ENCODE measurements at places on chromosomes 6 and 20.

DNA sequence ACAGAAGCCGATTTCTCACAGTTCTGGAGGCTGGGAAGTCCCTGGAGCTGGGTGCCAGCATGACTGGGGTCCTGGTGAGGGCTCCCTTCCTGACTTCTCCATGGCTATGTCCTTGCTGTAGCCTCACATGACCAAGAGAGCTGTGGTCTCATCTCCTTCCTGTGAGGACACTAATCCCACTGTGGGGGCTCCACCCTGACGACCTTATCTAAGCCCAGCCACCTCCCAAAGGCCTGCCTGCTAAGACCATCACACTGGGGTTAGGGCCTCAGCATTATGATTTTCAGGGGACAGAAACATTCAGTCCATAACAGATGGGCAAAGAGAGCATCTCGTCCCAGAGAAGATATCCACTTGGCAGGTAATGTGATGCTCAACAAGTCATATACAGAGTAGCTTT lies 16.8 kb downstream of the RPP40 start:
- no peak for DNase-seq

DNA sequence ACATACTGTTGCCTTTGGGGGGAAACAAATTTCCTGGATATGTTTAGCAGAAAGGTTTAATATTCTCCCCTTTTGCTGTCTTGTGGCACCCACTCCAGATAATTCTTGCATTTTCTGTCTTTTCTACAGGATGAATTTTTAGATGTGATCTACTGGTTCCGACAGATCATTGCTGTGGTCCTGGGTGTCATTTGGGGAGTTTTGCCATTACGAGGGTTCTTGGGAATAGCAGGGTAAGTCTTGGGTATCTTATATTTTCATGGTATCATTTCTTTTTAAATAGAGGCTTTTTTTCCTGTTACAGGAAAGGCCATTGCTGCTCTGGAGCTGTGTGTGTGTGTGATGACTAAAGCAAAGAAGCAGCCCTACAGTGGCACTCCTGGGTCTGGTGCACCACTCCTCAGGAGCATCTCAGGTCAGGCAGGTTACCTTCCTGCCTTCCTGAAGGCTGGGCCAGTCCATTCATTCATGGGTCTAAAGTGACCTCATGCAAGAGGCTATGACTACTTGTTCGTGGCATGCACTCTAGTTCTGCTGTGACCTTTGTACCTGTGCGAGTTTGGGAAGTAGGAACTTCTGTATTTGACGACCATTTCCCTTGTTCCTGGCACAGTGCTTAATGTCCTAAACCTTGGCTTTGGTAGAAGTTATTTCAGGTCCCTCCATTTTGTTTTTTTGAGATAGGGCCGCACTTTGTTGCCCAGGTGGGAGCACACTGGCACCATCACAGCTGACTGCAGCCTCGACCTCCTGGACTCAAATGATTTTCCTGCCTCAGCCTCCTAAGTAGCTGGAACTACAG lies 2.2 kb downstream of the RAB5IF start:
- no peak for DNase-seq

GRCh38 chr6:1227935-1228753 lies 83.8 kb upstream of the FOXQ1 start:
- DNase-seq, result no peak

DNA sequence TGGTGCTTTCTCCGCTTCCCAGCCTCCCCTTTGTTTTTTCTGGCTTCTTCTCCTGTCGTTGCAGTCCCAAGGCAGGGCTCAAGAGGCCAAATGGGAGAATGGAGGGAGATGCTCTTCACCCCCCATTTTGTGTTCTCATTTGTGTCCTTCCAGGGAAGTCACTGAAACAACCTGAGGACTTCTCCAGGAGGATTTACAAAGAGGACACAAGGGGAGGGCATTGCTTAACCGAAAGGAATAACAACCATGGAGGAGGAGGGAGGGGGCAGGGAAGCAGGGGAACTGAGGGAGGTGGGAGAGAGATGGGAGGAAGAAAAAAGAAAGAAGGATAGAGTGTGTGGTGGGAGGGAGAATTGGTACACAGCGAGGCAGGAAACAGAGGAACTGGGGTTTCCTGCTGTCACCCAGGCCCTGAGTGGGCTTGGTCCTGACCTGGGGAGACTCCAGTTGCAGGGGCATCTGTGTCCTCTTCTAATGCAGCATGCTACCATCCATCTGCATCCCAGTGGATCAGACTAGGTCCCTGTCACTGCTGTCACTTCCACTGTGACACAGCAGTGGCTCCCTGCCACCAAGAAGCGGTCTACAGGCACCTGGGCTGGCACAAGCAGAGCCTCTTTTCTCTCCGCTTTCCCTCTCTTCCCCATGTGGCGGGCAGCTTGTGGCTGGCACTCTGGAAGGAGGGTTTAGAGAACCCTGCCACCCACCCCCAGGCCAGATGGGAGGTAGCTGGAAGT lies 17.1 kb upstream of the MLN start:
- peak; percentile 38 for DNase-seq

- no peak for DNase-seq
These were observed 52.5 kb downstream of the HLA-DPB1 start for GRCh38 chr6:33128318-33128717.

DNA sequence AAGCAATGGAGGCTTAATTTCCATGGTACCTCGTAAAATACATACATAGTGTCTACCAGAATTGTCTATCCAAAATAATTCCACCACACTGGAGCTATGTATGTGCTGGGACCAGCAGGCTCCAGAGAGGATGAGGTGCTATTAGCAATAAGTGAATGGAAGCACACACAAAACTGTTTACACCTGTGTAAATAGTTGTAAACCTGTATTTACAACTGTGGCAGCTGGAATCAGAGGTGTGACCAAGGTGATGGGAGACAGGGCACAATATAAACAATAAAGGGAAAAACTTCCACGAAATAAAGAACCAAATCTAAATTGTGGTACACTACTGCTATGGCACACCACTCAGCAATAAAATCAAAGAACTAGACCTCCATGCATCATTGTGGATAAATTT lies 14.4 kb downstream of the RARS2 start:
- no peak for DNase-seq

- no peak for DNase-seq
These were observed 636.1 kb downstream of the KIF16B start for GRCh38 chr20:15937179-15937578.

GRCh38 chr6:93341900-93342613 lies 77.3 kb downstream of the EPHA7 start:
- DNase-seq, result no peak

GRCh38 chr6:90442366-90442765 lies 144.5 kb downstream of the MAP3K7 start:
- no peak for DNase-seq

DNA sequence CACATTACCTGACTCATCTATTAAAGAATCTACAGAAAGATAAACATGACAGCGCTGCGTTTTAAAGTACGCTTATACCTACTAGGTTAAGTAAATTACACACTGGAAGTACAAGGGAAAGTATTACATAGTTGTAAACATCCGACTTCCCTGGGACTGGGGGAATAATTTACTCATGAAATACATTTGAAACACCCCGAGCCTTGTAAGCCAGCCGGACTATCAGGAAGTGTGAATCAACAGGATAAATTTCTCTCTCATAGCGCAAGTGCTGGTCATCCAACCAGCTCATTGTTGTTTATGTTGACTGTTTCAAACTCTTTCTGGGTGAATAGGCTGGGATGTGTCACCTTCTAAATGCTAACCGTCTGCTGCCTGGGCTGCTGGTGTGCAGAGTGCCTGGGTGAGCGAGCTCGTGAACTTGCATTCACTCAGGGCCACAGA lies 4.9 kb downstream of the BMP6 start:
- DNase-seq, result no peak

DNA sequence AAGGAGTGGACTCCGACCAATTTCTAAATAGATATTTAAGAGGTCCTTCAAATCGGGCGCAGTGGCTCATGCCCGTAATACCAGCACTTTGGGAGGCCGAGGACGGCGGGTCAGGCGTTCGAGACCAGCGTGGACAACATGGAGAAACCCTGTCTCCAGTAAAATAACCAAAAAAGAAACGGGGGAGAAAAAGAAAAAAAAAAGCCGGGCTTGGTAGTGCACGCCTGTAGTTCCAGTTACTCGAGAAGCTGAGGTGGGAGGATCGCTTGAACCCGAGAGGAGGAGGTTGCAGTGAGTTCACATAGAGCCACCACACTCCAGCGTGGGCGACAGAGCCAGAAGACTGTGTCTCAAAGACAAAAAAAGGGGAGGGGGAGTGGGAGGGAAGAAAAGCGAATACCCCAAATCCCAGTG lies 53.3 kb upstream of the HFE start:
- no peak for DNase-seq

- no peak for DNase-seq
These were observed 15.0 kb upstream of the MAFB start for GRCh38 chr20:40703975-40704530.

- DNase-seq, result no peak
These were observed 15.5 kb downstream of the SS18L1 start for GRCh38 chr20:62159052-62159451.

GRCh38 chr20:45636513-45636912 lies 5.4 kb upstream of the WFDC9 start:
- no peak for DNase-seq

DNA sequence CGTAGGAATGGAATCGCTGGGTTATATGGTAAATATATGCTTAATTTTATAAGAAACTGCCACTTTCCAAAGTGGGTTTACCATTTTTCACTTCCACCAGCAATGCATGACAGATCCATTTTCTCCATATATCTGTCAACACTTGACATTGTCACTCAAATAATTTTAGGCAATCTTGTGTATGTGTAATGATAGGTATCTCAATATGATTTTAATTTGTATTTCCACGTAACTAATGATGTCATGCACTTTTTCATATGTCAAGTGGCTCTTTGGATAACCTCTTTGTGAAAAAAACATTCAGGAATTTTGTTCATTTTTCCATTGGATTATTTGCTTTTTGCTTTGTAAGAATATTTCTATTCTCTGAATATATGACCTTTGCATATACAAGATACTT lies 419.9 kb downstream of the BTBD3 start:
- DNase-seq, result no peak

- no peak for DNase-seq
These were observed 44.3 kb downstream of the HDGFL1 start for GRCh38 chr6:22613695-22614094.

DNA sequence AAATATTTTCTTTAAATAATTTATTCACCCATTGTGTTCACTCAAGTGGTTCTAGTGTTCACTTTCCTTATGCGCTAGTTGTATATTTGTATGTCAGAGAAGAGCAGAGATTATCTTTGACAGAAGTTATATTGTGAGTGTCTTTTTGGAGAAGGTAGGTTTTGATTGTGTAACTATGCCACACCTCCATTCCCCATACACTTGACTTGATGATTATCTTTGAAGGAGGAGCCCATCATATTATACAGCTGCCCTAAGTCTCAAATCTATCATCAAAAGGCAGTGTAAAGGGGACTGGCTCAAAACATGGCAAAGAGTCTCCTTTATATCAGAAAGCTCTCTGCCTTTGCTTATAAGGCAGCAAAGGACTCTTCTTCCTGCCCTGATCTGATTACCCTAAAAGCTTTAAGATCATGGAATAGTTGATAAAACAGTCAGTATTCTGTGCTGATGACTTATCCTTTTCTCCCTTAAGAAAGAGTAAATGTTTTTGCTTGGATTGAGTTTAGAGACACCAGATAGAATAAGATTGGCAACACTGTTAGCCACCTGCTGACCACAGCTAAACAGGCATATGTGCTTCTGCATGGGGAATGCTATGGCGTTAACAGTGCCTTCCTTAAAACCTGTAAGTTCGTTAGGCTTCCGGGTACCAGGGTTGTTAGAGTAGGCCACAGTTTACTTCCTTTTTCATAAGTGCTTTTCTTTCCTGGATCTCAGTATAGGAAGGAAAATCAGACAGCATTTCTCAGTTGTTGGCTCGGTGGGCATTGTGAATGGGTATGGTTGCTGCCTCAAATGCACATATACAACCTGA lies 22.6 kb downstream of the TOP1 start:
- no peak for DNase-seq

DNA sequence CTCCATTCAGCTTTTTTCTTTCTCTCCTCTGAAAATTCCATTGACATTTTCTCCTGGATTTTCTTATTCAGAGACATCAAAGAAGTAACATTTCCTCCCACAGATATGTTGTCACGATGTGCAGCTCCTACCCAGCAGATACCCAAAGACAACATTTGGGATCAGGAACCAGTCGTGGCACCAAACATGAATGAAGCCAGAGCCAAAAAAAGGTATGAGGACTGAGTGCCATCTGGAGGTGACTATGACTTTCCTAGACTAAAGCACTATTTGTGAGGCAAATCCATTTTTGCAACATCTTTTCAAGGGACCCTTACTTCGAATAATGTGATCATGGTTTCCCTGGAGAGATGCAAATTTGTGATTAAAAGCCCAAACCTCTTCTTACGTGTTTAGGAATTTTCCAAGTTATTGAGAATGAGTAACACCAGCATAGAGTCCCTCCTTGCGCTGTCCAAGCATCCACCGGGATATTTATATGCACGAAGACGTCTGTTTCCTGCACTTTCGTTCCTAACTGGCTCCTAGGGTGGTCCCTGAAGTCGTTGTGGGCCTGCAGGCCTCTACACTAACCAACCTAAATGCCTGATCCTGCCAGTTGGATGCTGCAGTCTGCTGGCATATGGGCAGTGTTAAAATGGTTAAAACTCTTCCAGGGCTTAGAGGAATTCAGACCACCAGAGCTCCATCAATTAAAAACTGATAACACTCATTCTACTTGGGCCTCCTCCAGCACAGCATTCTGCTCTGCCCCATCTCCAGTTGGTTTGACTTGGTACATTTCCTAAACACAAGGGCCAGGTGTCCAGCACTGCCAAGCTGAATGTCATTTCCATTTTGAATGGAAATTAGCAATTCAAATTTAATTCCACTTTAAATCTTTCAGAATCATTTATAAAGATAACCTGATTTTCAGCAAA lies 256.6 kb downstream of the C6orf118 start:
- no peak for DNase-seq

DNA sequence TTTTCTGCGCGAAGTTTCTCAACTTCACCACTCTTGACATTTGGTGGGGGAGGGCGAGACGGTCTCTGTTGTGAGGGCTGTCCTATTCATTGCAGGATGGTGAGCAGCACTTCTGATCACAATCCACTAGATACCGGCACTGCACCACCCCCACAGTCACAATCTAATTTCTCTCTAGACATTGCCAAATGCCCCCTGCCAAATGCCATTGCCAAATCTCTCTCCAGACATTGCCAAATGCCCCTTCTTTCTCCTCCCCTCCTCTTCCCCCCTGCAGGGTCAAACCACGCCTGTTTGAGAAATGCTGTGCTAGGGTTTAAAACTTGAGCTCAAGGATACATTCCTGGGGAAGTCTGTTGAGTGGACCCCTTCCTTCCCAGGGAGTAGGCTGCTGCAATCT lies 603.5 kb upstream of the CDH4 start:
- DNase-seq, result no peak

GRCh38 chr6:86107985-86108384 lies 465.3 kb upstream of the SYNCRIP start:
- no peak for DNase-seq

DNA sequence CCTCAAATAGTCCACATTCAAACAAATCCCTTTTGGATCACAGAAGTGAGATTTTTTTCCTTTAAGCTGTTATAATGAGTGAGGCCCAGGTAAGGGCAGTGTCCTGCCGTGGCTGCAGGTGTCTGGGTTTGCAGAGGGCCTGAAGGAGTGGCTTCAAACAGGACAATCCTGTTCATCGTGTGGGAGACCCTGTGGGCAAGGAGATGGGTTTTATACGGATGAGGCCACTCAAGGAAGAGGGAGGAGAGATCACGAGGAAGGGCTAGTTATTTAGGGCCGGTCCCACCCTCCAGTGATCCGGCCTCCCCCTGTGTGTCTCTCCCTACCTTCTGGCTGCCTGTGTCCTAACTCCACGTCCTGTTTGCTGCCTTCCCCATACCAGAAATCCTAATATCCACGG lies 33.8 kb downstream of the PPP1R14C start:
- no peak for DNase-seq

Measured in GDM1 (cell line).